ENCODE measurements at places on chromosomes 5 and 9. TPM values are rescaled to one million over a fixed set of nuclear protein-coding genes. Genes with fewer than 3 reads are reported as not detected.

DNA sequence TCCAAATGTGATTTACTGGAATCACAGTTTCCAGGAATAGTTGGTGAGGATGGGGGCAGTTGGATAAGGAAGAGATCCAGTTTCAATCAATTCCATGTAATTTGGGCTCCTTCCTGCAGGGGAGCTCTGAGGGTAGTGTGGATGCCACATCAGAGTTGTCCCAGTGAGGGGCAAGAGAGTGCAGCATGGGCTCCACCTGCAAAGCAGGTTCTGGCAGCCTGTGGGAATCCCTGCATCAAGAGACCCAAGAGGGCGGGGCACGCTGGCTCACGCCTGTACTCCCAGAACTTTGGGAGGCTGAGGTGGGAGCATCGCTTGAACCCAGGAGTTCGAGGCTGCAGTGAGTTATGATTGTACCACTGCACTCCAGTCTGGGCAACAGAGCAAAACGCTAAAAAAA lies 188.5 kb downstream of the CACNA1B start:
- no peak for DNase-seq

- no peak for DNase-seq
Observed at GRCh38 chr5:27011274-27011673, 27.1 kb downstream of the CDH9 start.

MAPK9 gene
- total RNA-seq: 24.3 TPM

TAF1L gene
- total RNA-seq: not detected

MYOZ3 gene
- not detected for total RNA-seq

Measured in T-helper 17 cell (primary cell).